ENCODE measurements at places on chromosomes 1 and 21. TPM values are rescaled to one million over a fixed set of nuclear protein-coding genes. Genes with fewer than 3 reads are reported as not detected.

RBM11 gene
- 1.4 TPM for total RNA-seq

NEGR1 gene
- total RNA-seq, result 9.9 TPM

C8A gene
- 1.2 TPM for total RNA-seq

ATP1B1 gene
- 63.3 TPM for total RNA-seq

RSPO1 gene
- 9.7 TPM for total RNA-seq

C1orf94 gene
- not detected for total RNA-seq

PHF13 gene
- 17.4 TPM for total RNA-seq

S100A2 gene
- 519 TPM for total RNA-seq

CLIC6 gene
- total RNA-seq, result 2.5 TPM

CBR3 gene
- total RNA-seq, result 28.8 TPM

RAVER2 gene
- 15.7 TPM for total RNA-seq

TEX50 gene
- not detected for total RNA-seq

ACTL8 gene
- total RNA-seq, result not detected

SAMD11 gene
- 2.0 TPM for total RNA-seq

ALPL gene
- 9.7 TPM for total RNA-seq

HHAT gene
- 8.4 TPM for total RNA-seq

All from suprapubic skin (tissue), 4 donors.